ENCODE measurements at places on chromosomes 11 and 22.

GRCh38 chr11:116384407-116384806, 388.4 kb downstream of the BUD13 start:
- no peak for DNase-seq

GRCh38 chr11:76836613-76837291, 24.0 kb upstream of the ACER3 start:
- no peak for DNase-seq

DNA sequence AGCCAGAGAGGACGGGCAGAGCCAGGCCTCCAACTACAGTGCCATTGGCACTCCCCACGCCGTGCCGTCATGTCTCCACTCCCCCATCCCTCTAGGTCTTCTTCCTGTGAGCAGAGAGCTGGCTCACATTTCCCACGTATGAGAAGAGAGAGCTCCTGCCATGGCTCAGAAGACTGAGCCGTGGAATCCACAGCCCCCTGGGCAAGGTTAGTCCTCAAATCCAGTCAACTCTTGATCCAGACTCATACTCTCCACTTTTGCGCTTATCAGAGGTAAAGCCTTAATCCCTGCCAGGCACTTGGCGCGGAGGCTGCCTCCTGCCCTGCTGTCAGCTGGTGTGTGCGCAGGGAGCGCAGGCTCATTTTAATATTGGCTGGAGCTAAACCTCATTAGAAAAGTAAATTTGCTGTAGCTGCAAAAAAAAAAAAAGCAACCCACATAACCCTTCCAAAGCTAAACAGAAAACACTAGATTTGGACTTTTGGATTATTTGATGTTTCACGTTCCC, 4.7 kb downstream of the B3GAT1 start:
- DNase-seq = no peak

- DNase-seq = no peak
These were observed 2.3 kb upstream of the IL17REL start for GRCh38 chr22:50014655-50015401.

GRCh38 chr11:6474413-6474792, 662 bp upstream of the TRIM3 start:
- no peak for DNase-seq

DNA sequence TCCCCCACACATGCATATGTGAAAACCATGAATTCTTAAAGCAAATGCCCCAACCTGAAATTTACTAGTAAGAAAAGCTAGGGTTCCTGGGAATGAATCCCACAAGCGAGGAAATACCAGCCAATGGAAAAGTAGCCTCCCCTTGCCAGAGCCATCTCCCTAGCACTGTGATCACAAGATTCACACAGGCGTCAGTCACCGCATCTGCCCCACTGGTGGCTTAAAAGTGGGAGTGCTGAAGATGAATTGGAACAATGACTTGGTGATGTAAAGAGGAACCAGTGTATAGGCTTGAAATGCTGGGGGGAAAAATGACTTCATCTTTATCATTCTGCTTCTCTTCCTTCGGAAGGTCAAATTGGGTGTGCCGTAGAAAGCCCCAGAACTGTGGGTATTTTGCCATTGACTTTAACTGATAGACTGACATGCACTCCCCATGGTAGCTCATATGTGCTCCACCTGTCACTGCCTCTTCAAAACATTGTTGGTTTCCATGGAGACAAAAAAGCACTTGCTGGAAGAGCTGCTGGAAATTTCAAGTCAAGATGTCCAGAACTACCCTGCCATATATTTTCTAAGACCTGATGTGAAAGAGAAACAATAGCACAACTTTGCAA, 19.2 kb upstream of the ASPHD2 start:
- DNase-seq = no peak

- no peak for DNase-seq
These were observed 13.8 kb downstream of the ADA2 start for GRCh38 chr22:17205432-17205831.

- DNase-seq = no peak
These were observed 11.0 kb upstream of the TMEM121B start for GRCh38 chr22:17132112-17132511.

DNA sequence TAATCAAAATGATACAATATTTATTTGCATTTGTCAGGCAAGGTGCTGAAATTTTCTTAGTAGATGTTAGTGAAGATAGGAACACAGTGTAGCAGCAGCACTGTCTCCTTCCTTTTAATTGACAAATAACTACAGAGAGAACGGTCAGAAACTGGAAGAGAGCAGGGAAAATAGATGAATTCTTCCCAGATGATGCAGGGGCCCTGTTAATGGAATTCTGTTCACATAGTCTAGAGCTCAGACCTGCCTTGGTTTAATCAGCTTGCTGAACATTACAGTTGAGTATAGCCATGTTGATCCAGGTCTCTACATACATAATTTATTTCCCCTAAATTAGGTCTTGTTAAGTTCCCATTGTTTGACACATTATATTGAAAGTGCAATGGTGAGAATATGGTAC, 127.4 kb downstream of the SLC17A6 start:
- DNase-seq = no peak

- DNase-seq = no peak
These were observed 101.3 kb downstream of the RRM1 start for GRCh38 chr11:4195909-4196308.

DNA sequence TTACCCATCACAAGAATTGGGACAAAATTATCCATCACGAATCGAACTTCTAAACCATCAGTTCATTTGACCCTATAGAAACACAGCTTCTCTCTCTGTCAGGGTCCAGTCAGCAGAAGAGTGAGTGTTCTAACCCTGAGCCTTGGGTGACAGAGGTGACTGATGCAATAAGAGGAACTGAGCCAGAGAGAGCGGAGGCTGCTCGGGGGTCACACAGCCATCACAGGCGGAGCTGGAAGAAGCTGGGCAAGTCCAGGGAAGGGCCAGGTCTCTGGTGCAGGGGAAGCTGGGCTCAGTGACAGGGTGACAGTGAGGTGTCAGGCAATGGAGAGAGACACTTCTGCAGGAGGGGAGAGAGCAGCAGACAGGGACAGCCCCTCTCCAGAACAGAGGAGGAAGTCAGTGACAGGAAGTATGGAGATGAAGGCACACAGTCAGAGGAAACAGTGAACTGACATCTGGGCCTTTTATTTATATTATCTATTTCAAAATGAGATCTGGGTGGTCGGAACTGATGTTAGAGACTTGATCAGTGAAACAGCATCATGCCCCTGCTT, 184.0 kb upstream of the TBCEL start:
- DNase-seq = no peak

DNA sequence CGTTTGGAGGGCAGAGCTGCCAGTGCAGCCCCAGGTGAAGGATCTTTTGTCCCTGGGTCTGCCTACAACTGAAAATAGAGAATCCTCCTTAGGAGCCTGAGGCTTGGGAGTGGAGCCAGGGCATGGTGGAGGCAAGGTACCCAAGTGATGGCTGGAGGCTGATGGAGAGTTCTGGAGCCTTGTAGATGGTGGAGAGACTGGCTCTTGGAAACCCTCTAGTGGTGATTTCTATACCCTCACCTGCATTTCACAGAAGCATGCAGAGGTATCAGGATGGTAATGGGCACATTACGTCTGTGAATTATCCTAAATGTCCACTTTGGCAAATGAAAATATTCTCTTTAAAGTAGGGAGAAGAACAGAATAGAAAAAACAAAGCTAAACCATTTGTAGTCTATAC, 44.4 kb downstream of the INSC start:
- DNase-seq = no peak

DNA sequence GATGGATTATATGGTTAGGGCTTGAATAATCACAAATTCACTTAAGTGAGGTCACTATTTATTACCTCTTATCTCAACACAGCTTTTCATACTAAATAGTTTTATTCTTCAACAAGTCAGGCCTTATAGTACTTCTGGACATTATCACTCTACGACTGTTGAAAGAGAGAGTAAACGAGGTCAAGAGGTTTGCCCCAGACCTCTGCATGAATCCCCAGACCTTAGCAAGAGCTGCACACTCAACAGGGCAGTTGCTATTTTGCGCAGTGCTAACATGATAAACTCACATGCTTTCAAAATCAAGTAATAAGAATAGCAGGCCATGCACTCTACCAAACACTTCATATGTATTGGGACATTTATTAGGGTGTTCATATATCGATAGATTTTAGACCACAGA, 60.5 kb downstream of the DDI1 start:
- no peak for DNase-seq

DNA sequence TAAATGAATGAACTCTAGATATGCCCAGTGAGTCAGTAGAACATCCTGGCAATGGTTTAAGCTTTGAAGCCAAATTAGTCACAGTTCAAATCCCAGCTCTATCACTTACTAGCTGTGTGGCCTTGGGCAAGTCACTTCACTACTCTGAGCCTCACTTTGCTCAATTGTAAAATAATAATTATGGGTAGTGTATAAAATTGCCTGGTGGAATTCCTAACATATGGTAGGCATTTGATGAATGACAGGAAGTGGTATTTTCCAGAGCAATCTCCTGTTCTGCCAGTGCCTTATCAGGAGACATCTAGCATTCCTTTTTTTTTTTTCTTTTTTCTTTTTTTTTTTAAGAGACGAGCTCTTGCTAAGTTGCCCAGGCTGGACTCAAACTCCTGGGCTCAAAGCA, 13.0 kb downstream of the SCN4B start:
- DNase-seq = no peak

DNA sequence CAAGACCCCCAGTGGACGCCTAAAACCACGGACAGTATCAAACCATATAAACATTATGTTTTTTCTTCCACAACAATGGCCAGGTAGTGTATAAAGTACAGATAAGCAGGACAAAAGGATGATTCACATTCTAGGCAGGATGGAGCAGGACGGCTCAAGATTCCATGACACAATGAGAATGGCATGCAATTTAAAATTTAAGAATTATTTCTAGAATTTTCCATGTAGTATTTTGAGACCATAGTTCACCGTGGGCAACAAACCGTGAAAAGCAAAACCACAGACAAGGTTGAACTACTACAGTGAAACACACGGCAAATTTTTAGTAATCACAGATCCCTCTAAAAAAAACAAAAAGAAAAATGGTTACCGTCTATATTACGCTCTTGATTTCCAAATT, 7.5 kb downstream of the NARS2 start:
- no peak for DNase-seq

- no peak for DNase-seq
These were observed 175.7 kb downstream of the SHANK2 start for GRCh38 chr11:71076525-71077304.

GRCh38 chr11:8807544-8808225, 103.3 kb upstream of the AKIP1 start:
- DNase-seq = peak; percentile 54

GRCh38 chr11:76459299-76459698, 14.5 kb downstream of the EMSY start:
- no peak for DNase-seq

DNA sequence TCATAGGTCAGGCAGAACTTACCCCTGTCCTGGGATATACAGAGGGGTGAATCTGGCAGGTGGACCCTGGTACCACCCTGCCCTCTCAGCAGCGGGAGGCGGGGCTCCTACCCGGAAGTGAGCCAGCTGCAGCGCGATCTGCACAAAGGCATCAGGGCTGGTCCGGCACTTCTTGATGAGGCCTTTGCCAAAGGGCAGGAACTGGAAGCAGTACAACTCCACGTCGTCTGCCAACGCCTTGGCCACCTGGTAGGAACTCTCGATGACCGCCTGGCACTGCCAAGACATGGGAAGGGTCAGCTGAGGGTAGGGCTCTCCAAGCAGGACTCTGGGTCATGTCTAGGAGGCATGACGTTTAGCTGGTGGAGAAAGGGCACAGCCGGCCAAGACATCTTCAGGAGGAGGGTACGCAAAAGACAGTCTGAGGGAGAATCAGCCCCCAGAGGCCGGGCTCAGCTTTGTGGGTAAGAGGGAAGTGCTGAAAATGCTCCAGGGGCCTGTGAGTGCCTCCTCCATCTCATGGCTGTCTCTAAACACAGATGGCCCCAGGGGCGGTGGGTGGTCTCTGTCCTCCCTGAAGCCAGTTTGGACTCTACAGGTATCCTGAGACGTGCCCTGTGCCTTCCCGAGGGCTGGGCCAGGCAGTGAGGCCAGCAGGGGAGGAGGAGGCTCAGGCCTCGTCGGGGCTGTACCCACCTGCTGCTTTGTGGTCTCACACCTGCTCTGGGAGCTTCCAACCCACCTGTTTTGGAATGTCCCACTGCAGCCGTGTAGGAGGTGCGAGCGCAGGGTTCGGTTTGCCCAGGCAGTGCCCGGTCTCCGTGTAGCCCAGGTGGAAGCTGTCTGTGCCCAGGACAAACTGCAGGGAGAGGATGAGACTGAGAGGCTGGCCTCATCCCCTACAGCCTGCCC, 6.7 kb downstream of the CPT1B start:
- no peak for DNase-seq

GRCh38 chr22:36247955-36248354, 5.0 kb upstream of the APOL1 start:
- no peak for DNase-seq

DNA sequence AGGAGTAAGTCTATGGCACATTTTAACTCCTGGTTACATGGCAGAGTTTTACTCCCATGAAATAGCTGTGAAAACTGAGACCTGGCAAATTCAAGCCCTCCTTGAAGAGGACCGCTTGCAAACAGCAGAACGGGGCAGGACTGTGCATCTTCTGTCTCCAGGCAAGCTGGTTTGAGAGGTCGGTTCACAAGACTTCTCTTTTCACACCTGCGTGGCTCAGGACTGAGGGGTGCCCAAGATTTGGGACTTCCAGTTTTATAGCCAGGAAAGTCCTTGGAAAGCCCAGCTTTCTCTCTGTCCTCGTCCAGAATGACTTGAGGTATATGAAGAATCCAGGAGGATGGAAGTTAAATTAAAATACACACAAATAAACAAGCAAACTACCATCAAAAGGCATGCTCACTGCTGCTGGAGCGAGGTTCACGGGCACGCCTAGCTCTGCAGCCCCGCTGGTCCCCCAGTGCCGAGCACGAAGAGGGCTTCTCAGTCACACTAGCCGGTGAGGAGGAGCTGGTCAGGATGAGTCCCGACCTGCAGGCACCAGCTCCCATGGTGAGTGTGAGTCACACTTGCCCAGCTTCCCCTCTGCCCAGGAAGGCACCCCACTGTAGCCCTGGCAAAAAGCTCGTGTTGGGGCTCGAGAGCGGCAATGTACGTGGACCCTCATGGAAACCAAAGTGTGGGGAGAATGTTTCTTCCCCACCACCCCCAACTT, 1382.4 kb downstream of the BRD1 start:
- no peak for DNase-seq

GRCh38 chr11:122796128-122796717, 42.1 kb upstream of the CRTAM start:
- DNase-seq = no peak

GRCh38 chr11:76026862-76027261, 179.4 kb downstream of the WNT11 start:
- DNase-seq = no peak

GRCh38 chr11:3134218-3134621, 30.9 kb downstream of the OSBPL5 start:
- DNase-seq = no peak

GRCh38 chr11:32610797-32611352, 27.2 kb downstream of the EIF3M start:
- DNase-seq = no peak
